ENCODE measurements at places on chromosomes 2 and 18.

GRCh38 chr2:31318361-31319336 is 84.7 kb downstream of the EHD3 start:
- DNase-seq: peak; percentile 54

GRCh38 chr2:121897335-121897970 is 142.0 kb downstream of the TSN start:
- DNase-seq: peak; percentile 20

GRCh38 chr2:31433541-31433940 is 19.0 kb upstream of the XDH start:
- no peak for DNase-seq

DNA sequence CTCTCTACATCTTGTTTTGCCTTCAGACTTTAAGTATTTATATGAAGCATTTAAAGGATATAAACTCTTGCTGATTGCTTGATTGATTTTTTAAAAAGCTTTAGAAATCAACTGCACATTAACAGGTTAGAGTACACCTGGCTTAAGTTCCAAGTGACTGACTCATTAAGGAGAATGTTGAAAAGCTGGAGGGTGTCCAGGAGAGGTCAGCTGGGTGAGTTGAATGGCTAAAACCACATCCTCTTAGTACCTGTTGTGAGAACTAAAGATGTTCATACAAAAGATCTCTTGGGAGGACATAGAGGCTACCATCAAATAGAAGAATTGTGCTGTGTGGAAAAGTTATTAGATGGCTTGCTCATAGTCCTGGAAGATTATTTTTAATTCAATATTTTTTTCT is 206.8 kb downstream of the TXNL1 start:
- no peak for DNase-seq

DNA sequence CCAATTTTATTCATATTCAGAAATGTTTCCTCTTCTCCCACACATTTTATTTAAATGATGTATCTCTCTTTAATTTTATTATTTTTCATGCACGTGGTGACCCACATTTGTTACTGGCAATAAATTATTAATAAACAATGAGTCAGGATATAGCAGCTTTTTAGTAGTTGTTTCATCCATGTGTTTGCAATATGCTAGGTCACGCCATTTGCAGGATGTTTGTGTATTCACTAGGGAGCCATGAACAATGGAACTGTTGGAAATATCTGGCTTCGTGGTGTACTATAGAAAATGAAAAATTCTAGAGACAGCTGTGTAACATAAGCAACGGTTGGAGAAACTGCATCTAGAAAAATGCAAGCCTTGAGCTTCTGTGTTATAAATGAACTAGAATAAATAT is 176.0 kb upstream of the COL3A1 start:
- DNase-seq: no peak

Measured in CMK (cell line).